AG04449 (cell line): ENCODE measurements at places on chromosomes 5 and 9.

GRCh38 chr9:111455638-111456037 is 28.5 kb downstream of the ECPAS start:
- no peak for DNase-seq

DNA sequence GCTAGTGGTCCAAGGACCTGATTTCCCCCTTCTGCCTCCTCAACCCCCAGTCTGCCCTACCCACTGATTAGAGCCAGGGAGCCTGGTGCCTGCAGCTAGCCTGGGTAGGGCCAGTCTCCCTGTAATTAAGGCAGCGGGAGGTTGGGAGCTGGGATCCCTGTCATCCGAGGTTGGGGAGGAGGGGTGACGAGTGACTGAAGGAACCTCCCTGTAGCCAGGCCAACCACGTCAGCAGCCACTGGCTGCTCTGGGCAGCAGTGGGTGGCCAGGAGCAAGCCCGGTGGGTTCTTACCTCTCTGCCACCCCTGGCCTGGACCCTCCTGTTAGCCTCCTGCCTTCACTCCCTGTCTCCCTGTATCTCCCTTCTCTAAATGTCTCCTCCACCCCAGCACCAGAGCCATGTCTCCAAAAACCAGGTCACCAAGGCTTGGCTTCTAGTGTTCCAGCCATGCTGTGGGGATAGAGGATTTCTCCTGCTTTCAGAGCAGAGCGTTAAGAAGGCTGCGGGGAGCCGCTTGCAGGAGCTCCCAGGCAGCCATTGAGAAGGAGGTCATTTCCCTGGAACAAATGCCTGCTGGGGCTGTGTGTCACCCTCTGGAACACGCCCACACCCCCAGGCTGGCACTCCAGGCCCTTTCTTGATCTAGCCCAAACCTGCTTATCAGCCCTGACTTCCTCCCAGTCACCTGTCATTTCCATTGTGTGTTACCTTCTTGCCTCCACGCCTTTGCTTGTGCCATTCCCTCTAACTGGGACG is 65.0 kb upstream of the GGTA1 start:
- no peak for DNase-seq

GRCh38 chr9:126672634-126673284 is 59.0 kb downstream of the LMX1B start:
- DNase-seq = no peak

DNA sequence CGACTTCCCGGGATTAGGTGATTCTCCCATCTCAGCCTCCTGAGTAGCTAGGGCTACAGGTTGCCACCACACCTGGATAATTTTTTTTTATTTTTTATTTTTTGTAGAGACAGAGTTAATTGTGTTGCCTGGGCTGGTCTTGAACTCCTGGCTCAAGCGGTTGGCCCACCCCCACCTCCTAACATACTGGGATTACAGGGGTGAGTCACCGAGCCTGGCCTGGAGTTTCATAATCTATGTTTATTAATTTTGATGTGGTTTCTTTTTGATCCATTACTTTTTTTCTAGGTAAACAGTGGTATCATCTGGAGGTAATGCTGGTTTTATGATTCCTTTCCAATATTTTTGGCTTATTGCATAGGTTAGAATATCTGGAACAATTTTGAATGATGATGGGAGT is 54.2 kb downstream of the KIAA1958 start:
- DNase-seq = no peak

GRCh38 chr5:24765219-24765618 is 120.4 kb upstream of the CDH10 start:
- no peak for DNase-seq

DNA sequence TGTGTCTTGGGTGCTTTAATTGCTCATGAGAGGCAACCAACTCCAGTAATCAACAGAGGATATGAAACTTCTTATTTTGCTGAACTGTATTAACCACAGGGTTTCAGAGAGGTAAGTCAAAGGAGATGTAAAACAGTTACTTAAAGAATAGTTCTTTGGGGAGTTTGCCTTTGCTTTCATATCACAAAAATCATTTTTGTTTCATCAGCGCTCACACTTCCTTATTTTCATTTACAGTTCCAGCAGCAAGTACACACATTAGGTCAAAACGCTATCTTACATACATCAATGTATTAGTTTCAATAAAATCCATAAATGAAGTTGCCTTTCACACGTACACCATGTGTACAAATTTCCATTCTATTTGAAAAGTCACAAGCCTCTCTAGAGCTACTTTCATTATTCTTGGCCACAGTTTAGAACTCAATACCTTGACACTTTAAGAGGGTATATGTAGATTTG is 50.1 kb downstream of the ST8SIA4 start:
- no peak for DNase-seq

DNA sequence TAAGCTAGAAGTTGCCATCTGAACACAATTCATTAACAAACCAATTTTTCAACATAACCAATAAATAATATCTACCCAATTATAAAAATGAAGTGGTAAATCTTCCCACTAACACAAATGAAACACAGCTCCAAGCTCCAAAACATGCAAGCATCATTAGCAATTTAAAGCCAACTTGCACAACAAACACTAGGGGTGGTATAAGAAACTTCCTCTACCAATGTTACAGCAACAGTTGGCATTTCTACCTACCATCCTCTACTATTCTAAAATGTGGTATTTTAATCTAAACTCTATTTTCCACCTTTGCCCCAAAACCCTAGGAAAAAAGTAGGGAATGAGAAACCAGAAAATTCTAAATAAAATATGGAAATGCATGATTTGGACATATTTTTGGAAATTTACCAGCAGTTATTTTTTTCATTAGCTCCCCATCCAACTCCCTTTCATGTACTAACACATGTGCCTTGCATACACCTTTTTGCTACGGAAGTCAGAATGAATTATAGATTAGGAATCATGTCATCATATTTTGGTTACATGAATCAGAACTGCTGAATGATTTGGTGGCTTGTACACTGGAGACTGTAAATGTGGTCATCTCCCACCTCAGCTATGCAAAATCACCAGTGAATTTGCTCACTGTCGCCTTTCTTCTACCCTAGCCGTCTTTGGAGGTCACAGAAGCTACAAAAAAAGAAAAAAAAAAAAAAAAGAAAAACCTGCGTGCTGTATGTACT is 4.1 kb downstream of the NR6A1 start:
- DNase-seq = no peak

- no peak for DNase-seq
Measured at GRCh38 chr5:94849324-94849723, 230.9 kb downstream of the SLF1 start.

GRCh38 chr5:2110137-2110933 is 227.6 kb upstream of the IRX4 start:
- DNase-seq = no peak

DNA sequence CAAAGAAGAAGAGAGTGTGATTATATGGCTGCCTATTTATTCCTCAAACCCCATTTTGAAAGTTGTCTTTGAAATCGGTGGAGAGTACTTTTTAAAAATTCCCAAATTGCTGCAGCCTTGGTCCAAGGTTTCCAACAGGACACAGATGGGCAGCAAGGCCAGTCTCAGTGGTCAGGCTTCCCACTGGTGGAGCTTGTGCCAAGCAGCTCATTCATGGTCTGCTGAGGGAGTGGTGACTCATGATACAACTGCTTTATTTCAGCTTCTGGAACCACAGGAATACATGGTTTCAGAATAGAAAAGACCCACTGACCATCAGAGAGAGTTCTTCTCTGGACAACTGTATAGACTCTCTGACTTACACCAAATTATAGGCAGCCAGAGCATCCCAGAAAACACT is 673.1 kb upstream of the KLF4 start:
- no peak for DNase-seq

DNA sequence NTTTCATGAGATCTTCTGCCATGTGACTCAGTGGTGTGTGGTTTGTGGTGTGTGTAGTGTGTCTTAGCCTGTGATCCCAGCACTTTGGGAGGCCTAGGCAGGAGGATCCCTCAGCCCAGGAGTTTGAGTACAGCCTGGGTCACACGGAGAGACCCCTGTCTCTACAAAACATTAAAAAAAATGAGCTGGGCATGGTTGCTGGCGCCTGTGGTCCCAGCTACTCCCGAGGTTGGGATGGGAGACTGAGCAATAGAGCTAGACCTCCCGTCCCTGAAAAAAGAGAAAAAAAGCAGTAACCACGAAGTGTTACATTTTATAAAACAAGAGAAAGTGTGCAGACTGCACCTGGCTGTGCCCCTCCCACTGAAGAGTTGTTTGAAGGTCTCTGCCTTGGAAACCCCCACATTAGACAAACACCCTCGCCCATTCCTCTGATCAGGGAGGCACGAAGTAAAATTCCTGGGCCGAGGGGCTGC is 21.2 kb upstream of the RNU6ATAC start:
- no peak for DNase-seq

DNA sequence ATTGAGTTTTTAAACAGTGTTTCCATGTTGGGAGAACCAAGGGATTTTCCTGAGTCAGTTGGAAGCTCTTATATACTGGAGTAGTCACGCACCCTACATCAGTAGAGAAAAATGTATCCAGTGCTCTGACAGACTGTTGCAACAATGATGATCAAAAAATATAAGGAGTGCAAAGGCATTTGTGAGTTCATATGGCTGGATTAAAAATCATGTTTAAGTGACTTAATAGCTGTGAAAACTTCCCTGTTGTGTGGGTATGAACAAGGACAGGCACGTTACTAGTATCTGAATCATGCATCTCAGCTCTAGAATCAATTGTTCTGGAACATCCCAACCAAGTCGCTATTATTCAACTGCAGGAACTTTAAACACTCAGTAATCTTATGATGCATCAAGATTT is 229.7 kb downstream of the ROR2 start:
- no peak for DNase-seq

DNA sequence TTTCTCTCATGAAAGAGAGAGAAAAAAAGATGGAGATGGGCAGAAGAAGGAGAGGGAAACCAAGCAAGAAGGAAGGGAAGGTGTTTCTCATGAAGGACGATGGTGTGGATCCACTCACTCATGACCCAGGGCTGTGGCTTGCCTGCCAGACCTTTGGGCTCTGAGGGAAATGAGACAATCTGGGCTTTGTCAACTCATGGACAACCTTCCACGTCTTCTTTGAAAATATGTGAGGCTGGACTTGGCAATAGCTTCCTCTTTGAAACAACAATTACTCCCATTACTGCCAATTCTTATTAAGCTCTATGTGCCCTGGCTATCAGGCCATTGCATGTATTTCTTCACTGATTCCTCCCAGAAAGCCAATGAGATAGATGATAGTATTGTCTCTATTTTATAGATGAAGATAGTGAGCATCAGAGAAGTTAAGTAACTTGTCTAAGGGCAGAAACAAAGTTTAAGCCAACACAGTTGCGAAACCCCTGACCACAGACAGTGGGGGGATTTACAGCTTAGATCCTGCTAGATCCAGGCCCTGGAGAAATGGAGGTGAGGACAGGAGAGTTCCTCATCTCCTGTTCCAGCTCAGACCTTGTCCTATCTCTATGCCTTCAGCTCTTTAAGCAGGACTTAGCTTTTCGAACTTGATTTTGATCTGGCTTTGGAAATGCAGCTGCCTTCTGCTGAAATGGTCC is 132.4 kb downstream of the GCNT1 start:
- DNase-seq = no peak

GRCh38 chr5:110784901-110785300 is 46.1 kb downstream of the SLC25A46 start:
- DNase-seq = no peak

- no peak for DNase-seq
Measured at GRCh38 chr5:67799732-67800234, 415.8 kb upstream of the PIK3R1 start.

DNA sequence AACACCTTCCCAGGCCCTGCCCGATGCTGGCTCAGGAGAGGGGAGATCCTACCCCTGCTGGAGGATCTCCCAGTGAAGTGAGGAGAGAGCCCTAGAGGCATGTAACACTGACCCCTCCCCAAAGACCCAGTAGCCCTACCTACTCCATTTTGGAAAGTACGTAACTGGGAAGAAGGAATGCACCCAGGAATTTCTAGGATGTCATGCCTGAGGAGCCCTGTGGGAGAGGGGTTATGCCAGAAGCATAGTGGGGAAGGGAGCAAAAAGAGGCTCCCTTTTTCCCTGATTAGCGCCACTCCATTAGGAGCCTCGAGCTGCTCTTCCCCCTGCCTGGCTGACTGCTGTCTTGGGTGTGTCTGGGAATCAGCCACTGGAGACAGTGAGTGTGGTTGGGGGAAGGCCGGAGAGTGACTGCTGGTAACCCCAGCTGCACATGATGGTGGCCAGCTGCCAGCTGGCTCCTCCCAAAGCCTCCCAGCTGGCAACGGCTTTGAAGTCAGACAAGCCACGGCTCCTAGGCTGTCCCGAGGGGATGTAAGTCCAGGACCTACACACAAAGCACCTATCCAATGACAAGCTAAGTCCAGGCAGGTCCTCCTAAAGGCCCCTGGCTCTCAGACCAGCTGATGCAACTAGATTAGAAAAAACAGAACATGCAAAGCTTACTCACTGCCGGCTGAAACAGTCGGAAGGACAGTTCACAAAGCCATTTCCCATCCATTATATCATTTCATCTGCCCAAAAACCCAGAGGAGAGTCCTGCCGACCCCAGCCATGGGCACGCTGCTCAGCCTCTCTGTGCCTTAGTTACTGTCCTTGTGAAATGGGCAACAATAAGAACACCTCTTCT is 136.5 kb upstream of the ABCA1 start:
- peak; percentile 92 for DNase-seq

DNA sequence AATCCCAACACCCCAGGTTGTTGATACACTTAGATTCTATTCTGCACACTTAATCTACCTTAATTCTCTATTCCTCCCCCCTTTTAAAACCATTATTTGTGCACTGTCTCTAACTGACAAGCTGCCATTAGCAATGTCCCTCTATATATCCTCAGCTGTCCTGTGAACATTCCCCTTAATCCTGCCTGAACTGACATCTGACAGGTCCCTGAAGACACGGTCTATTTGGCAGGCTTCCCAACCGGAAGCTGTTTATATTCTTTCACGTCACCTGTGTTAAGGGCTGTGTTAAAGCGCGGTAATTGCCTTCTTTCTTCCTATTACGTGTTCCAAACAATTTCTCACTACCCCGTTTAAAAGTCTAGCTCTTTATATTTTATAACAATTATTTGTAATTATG is 277.3 kb downstream of the CDH9 start:
- DNase-seq = no peak

GRCh38 chr9:75238311-75238976 is 150.1 kb downstream of the OSTF1 start:
- peak; percentile 28 for DNase-seq

DNA sequence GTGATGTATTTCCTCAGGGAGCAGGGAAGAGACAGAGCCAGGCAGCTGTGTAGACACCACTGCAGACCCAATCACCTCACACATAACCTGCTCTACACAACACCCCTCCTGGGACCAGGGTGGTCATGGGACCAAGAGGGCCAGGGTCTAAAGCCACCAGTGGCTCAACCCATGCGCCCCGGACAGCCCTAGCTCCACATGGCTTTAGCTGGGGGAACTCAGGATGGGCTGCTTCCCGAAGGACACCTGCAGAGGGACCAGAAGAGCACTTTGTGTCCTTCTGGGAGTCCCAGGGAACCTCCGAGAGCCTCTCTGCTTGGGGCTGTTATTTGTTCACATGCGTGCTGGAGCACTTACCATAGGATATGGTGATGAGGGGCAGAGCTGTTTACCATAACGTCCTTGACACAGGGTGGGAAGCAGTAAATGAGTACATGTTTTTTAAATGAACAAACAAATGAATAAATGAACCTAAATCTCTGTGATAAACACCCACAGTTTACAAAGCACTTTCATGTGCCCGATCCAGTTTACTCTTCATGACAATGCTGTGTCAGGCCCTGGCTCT is 12.3 kb downstream of the SEPTIN8 start:
- no peak for DNase-seq
